Gastrocnemius medialis (tissue), 4 donors: ENCODE measurements at places on chromosomes 1 and 21. TPM values are rescaled to one million over a fixed set of nuclear protein-coding genes. Genes with fewer than 3 reads are reported as not detected.

BCAR3 gene
- 25.0 TPM for total RNA-seq

SHISA4 gene
- total RNA-seq = 365 TPM

CFAP126 gene
- not detected for total RNA-seq

NOTCH2 gene
- total RNA-seq = 20.4 TPM

RGSL1 gene
- total RNA-seq = not detected

RAB25 gene
- not detected for total RNA-seq

TMEM125 gene
- not detected for total RNA-seq

RNU1-4 gene
- not detected for total RNA-seq

SDC3 gene
- 3.0 TPM for total RNA-seq

ANKRD34A gene
- total RNA-seq = 3.3 TPM

HMGN2 gene
- 83.6 TPM for total RNA-seq

PRRX1 gene
- total RNA-seq = 35.3 TPM

B3GALT5 gene
- not detected for total RNA-seq

OR6K6 gene
- total RNA-seq = not detected

C4BPA gene
- 2.8 TPM for total RNA-seq

OVAAL gene
- total RNA-seq = not detected

PTPN22 gene
- 0.29 TPM for total RNA-seq

OXCT2 gene
- not detected for total RNA-seq

A3GALT2 gene
- not detected for total RNA-seq

FMO3 gene
- 2.8 TPM for total RNA-seq

ACTN2 gene
- total RNA-seq = 1,706 TPM

MFSD2A gene
- 1.0 TPM for total RNA-seq

LTN1 gene
- 33.3 TPM for total RNA-seq

OR2T11 gene
- total RNA-seq = not detected

IQCC gene
- total RNA-seq = 0.49 TPM

ZBTB17 gene
- total RNA-seq = 44.1 TPM

NBPF12 gene
- 3.2 TPM for total RNA-seq

ICOSLG gene
- total RNA-seq = 1.6 TPM

RYR2 gene
- total RNA-seq = 0.04 TPM

TMEM35B gene
- 4.7 TPM for total RNA-seq

ANGPTL3 gene
- total RNA-seq = not detected

PTGS2 gene
- not detected for total RNA-seq

PLEKHN1 gene
- total RNA-seq = not detected

C1orf56 gene
- total RNA-seq = 6.2 TPM

HSD11B1 gene
- 7.1 TPM for total RNA-seq

NR0B2 gene
- total RNA-seq = not detected

CSMD2 gene
- 0.20 TPM for total RNA-seq

CRNN gene
- not detected for total RNA-seq

LAMC2 gene
- 1.8 TPM for total RNA-seq

CD247 gene
- total RNA-seq = not detected
